Stimulated activated CD4-positive, alpha-beta T cell treated with anti-CD3 and anti-CD28 coated beads, Interleukin-4, amount 100 ng/mL, for 1 hour (primary cell): ENCODE measurements at places on chromosomes 7 and 10.
A peak's percentile ranks its signal among the peaks of the same experiment; 100 is the strongest.

DNA sequence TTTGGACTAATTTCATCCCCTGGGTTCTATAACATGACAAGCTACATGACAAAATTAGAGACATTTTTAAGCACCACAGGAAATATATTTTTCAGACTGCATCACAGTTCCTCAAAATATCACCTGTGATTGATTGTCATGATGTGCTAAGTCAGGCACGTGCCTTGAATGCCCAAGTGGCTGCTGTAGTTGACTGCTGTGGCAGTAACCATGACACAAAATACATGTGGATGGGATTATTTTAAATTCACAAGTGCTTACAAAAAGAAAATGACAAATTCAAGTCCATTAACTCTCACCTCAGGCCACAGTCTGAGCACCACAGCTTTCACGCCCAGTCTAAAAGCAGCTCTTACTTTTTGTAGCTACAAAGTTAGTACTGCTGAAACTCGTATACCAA is 45.5 kb downstream of the TNPO3 start:
- no peak for DNase-seq

DNA sequence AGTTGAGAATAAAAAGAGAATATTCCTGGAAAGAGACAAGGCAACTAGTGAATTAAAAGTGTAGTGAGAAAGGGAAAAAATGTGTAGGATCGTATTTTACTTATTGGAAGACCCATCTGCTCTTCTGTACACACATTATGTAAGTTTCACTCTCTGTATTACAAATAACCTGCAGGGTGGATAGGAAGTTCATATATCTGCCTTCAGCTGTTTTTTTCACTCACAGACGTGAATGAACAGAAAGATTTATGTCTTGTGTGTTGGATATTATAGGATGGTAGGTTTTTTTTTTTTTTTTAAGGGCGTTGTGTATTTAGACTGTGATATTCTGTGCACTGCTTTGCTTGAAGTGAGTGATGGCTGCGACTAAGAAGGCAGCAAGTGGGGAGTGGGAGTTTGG is 266.5 kb downstream of the AUTS2 start:
- DNase-seq: no peak

DNA sequence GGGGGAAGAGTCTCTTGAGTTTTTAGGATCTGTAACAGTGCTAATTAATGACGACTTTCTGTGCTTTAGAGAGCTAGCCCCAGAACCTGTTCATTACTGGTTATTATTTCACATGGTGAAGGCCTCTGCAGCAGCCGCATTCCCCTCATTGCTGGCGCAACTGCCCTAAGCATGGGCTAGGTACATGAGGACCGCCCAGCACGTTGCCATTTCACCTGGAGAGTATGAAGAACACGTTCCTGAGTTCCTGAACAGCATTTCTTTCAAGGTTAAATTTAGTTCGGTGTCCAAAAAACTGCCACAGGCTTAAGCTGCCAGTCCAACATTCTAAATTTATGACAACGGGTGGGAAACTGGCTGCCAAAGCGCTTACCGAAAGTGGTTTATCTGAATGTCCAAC is 177.0 kb downstream of the DNAH11 start:
- no peak for DNase-seq

GRCh38 chr7:68892236-68892635 is 706.0 kb upstream of the AUTS2 start:
- no peak for DNase-seq

GRCh38 chr7:13279854-13280435 is 592.5 kb downstream of the ARL4A start:
- no peak for DNase-seq

GRCh38 chr10:65675236-65675635 is 1250.6 kb upstream of the LRRTM3 start:
- no peak for DNase-seq

DNA sequence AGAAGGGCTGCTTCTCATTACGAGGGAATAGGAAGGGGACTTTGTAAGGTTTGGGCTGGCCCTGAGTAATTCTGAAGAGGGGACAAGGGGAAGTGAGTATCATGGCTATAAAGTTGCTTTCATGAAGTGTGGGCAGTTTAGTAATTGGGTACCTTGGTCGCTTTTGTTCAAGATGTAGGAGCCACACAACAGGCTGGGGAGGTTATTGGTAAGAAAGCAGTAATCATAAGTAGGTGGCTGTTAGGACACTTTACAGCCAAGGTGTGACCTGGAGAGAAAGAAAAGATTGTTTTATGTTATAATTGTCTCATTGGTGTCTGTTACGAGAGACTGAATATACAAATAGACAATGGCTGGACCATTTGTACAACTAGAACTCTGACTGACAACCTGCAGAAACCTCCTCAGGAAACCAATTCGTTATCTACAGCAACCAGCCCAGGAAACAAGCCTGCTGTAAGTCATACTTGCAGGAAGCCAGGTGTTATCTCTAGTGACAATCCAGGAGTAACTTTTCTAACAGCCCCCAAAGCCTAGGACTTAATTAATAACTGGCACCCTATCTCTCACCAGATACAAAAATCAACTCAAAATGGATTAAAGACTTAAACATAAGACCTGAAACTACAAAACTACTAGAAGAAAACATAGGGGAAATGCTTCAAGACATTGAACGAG is 5.0 kb upstream of the CCM2 start:
- no peak for DNase-seq

GRCh38 chr10:126075009-126075408 is 178.6 kb downstream of the FANK1 start:
- DNase-seq: no peak

- DNase-seq: no peak
Observed at GRCh38 chr10:62460393-62460792, 86.2 kb downstream of the ZNF365 start.

- no peak for DNase-seq
Observed at GRCh38 chr7:80883154-80884025, 35.5 kb downstream of the SEMA3C start.

GRCh38 chr10:101305320-101306241 is 48.4 kb upstream of the BTRC start:
- no peak for DNase-seq

DNA sequence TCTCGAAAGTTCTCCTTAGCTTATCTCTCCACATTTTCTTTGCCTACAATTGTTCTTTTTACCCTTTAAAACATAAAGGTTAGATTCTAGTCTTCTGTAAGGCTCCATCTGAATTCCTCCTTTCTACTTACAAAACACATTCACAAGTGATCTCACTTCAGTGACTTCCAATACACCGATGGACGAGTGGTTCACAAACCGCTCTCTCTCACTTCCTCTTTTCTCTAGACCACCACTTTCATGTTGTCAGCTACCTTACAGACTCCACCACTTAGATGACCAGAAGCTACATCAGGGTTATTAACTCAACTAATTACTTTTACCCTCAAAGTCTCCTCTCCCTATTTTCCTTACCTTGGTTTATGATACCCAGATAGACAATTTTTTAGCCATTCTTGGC is 11.8 kb downstream of the MET start:
- DNase-seq: no peak

- DNase-seq: no peak
Observed at GRCh38 chr10:90378524-90379076, 479.2 kb downstream of the HTR7 start.

DNA sequence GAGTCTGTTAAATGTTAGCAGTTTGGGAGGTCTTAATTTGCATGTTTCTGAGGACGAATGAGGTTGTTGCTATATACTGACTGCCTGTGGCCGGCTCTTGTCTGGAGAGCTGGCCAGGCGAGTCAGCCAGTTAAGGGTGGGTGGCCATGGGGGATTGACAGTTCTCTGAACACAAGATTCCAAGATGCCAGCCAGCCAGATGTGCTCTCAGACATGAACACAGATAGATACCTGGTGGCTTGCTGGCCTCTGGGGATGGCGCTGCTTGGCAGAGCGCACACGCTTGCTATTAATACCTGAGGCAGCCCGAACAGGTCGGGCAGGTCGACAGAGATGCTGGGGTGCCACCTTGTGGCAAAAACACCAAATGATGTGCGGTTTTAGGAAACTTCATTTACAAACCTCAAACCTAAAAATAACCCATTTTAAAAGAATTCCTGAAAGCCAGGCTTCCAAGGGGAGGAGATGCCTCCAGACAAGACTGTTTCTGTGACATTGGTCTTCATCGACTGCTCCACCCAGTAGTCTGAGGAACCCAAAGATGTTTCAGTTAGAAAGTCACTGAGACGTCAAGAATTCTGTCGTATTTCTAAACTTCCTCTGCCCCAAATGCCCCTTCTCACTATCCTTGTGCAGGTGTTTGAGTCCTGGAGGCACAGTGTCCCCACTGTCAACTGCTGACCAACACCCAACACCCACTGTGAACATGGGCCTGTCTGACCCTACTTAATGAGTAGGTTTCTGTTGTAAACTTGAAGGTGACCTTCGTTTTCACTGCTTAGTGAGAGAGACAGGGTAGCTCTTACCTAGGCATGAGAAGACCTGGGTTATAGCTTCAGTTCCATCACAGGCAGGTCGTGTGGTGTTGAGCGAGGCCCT is 123.4 kb downstream of the NT5C2 start:
- DNase-seq: peak; percentile 70

DNA sequence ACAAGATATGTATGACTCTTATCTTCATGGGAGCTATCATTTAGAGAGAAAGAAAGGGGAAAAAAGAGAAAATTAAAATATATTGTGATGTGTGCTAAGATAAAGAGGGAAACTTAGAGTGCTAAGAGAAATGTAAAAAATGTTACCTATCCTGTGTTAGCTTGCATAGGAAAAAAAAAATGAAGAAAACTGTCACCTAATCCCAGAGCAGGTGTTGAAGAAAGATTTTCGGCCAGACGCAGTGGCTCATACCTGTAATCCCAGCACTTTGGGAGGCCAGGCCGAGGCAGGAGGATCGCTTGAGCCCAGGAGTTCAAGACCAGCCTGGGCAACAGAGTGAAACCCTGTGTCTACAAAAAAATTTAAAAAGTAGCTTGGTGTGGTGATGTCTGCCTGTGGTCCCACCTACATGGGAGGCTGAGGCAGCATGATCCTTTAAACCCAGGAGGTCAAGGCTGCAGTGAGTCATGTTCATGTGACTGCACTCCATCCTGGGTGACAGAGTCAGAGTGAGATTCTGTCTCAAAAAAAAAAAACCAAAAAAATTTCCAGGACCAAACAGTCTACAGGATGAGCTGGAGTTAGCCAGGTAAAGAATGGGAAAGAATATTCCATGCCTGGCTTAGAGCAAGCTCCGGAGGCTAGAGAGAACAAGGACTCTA is 2.4 kb upstream of the MKLN1 start:
- DNase-seq: no peak

DNA sequence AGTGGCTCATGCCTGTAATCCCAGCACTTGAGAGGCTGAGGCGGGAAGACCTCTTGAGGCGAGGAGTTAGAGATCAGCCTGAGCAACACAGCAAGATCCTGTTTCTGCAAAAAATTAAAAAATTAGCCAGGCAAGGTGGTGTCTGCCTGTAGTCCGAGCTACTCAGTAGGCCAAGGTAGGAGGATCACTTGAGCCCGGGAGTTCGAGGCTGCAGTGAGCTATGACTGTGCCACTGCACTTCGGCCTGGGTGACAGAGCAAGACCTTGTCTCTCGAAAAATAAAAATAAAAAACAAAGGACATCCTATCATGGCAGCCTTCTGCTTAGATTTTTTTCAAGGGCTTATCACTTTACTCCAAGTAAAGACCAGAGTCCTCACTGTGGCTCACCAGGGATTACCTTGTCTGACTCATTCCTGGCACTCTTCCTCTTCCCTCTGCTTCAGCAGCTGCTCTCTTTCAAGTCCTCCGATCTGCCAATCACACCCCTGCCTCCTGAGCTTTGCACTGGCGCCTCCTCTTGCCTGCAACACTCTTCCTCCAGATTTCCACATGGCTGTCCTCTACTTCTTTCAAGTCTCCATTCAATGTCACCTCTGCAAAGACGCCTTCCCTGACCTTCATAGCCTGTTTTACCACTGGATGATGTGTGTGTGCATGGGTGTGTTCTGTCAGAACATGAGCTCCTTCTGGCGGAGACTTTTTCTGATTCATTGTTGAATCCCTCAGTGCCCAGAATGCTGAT is 7.7 kb downstream of the PRTFDC1 start:
- DNase-seq: no peak

DNA sequence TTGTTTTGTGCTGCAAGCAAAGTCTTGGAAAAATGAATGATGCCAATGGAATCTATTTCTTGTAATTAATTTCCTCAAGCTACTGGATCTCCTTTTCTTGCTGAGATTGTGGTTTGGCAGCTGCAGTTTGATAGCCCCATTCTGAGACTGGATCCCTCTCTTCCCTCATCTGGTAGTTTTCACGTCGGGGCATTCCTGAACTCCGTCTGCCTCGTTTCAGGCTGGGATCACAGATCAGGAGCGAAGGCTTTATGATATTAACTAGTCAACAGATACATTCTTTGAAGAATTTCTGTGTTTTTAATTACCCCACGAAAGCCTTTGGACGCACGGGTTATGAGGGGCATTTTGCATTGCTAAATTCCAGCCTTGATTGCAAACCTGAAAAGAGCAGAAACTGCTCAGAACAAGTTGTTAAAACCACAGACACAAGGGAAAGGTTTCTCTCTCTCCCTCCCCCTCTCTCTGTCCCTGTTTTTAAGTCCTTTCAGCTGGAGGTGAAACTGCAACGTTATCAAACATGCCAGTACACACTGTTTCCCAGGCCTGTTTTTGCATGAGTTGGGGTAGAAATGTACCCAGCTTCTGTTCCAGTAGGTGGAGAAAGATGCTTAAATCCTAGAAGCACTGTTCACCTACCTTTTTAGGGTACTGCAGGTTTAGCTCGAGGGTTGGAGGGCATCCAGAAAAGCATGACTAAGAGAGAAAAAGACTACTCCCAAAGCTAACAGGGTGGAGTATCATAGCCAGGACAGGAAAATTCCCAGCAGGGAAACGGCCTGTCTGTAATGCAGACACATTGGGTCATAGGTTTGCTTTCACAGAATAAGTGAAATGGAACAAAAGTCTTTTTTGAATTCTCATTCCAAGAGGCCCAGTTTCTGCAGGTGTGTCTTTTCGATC is 124.3 kb downstream of the CUX1 start:
- no peak for DNase-seq

GRCh38 chr7:22725585-22725984 is 1.4 kb upstream of the IL6 start:
- DNase-seq: no peak

DNA sequence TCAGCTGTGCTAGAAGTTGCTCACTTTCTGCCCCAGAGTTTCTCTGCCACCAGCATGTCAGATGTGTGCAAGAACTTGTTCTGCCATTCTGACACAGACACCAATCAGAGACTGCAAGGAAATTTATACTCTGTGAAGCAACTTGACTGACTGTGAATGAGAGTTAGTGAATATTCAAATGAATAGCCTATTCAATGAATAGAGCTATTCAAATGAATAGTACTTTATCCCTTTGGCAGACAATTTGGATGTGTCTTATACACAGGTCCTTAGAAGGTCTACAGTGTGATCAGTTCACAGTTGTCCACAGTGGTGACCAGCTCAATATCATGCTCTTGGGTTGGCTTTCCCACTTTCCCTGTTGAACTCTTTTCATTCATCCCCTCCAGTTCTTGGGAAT is 138.1 kb downstream of the MACC1 start:
- DNase-seq: no peak

GRCh38 chr7:25288556-25289307 is 60.4 kb upstream of the NPVF start:
- DNase-seq: no peak

- DNase-seq: no peak
Observed at GRCh38 chr7:18162657-18163056, 135.0 kb upstream of the PRPS1L1 start.
